ENCODE measurements at places on chromosomes 7 and 10.
A peak's percentile ranks its signal among the peaks of the same experiment; 100 is the strongest.

DNA sequence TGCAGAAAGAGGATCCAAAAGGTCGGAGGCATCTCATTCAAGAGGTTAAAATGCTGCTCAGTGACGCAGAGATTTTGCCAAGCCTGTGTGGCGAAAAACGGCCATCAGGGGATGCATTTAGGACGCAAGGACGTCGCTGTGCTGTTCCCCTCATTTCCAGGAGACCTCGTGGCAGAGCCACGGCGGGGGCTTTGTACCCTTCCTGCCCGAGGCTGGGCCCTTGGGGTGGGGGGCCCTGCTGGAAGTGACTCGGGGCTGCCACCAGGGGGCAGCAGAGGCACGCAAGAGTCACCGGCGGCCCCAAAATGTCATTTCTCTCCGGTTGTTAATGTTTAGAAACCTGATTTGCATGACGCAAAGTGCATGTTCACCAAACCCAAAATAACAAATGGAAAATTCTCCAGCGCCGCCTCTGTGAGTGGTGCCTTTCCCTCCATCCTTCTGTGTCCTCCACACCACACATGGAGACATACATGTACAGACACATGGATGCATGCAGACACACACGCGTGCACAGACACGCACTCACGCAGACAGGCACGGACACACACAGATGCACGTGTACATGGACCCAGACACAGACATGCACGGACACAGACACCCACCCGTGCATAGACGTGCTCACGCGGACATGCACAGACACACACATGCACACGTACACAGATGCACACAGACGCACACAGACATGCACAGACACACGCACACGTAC lies 51.0 kb upstream of the NKX6-2 start:
- no peak for DNase-seq

GRCh38 chr10:131480066-131480465 lies 168.5 kb upstream of the TCERG1L start:
- DNase-seq, result no peak

GRCh38 chr7:91941450-91941849 lies 788 bp downstream of the AKAP9 start:
- no peak for DNase-seq

DNA sequence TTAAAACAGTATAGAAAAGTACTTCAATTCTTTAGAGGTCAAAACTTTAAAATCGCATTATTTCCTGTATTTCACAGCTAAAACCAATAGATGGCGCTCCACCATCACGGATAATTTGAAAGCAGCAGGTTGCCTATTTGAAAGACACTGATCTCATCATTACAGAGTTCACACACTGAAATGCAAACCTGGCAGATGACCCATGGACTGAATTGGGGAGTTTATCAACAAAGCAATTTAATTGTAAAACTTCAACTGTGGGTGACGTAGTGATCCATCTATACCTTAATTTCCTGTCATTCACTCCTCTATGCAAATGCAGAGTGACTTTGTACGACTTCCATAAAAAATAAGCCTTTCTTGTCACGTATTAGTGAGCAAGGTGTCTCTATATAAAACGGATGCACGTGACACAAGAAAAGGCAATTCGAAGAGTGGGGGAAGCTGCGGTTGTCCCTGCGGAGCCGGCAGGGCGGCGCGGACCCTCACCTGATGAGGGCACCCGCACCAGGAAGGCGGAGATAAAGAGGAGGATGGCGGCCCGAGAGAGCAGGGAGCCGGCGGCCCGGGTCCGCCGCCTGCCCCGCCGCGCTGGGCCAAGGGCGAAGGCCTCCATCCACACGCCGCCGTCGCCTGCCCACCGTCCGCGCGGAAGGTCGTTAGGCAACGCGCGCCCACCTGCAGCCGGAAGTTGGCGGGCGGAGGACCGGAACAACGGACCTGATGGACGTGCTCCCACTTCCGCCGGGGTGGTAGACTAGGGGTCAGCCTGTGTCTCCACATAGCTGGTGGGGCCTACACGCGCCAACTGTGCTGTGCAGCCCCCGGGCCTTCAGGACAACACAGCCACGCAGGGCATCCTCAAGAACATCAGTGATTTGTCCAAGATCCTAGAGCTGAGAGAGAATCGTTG lies at the start of gene ZPBP:
Gene ZPBP (minus strand): TSS at position 668 of the 913 bp plus-strand sequence. CDS start 52 bp downstream, at position 616.
- no peak for DNase-seq

DNA sequence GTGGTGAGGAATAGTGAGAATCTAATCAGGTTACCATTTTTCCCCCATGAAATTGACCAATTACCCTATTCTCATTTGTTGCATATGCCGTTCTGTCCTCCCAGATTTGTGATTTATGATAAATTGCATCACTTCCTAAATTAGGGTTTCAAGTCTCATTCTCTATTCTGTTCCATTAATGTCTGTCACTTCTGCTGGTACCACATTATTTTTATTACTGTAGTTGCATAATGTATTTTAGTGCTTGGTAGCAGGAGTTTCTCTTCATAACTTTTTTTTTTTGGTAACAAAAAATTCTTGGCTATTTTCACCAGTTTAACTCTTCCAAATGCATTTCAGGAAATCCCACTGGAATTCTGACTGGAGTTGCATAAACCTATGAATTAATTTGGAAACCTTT lies 44.0 kb upstream of the FAM133B start:
- DNase-seq, result no peak

GRCh38 chr7:46830-47140 lies 145.6 kb upstream of the FAM20C start:
- DNase-seq, result no peak

GRCh38 chr7:155810770-155811559 lies 1.3 kb downstream of the SHH start:
- no peak for DNase-seq

DNA sequence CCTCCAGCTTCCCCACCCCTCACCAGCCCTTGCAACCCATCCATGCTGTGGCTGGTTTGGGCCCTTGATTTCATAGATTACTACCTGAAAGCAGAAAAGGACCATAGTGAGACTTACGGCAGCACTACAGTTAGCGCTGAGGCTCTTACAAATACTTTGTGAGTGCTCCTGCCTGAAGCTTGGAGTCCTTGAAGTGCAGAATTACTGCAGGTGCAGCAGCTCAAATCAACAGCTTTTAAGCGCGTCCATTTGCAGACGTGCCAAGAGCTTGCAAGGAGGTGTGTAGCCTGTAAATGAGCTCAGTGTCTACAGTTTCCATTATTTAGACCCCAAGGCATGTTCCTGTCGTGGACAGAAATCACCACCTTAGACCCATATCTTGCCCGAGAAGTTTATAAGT lies 103.0 kb downstream of the CELF2 start:
- no peak for DNase-seq

GRCh38 chr7:35331730-35332678 lies 78.1 kb upstream of the TBX20 start:
- DNase-seq, result no peak

- no peak for DNase-seq
Observed at GRCh38 chr7:26584326-26584725, 280.1 kb downstream of the SKAP2 start.

DNA sequence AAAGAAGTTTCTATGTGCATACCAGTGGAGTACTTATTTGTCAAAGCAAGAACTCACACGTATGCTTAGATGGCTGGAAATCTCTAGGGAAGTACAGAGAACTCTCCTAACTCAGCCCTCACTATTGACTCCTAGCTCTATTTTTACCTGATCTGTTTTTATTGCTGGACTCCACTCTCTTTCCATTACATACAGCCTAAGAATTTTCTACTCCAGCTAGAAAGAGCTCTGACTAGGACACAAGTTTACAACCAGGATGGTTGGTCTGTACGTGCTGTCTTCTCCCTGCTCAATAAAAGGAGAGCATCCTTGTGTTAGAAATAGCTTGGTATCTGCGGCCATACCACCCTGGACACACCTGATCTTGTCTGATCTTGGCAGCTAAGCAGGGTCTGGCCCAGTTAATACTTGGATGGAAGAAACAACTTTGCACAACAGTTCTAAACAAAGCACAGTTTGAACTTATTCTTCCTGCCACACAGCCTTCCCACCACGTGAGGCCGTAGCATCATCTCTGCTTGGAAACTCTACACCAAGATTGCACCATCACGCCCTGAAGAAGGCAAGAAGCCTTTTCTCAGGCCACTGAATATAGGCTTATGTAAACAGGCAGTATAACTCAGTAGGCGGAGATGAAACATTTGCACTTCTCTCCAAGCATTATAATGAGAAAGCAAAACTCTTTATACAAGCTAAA lies 50.7 kb downstream of the KCNMA1 start:
- DNase-seq, result peak; percentile 92

GRCh38 chr7:98872328-98872924 lies 2.6 kb upstream of the TMEM130 start:
- DNase-seq, result no peak

- no peak for DNase-seq
Observed at GRCh38 chr7:53431901-53432300, 396.5 kb downstream of the POM121L12 start.

GRCh38 chr10:72328045-72328828 lies 26.5 kb downstream of the DNAJB12 start:
- DNase-seq, result no peak

GRCh38 chr10:4034907-4035598 lies 250.0 kb upstream of the KLF6 start:
- DNase-seq, result no peak

GRCh38 chr10:76784076-76784475 lies 853.5 kb downstream of the KCNMA1 start:
- no peak for DNase-seq

- no peak for DNase-seq
Observed at GRCh38 chr10:97116462-97117162, 69.1 kb downstream of the SLIT1 start.

DNA sequence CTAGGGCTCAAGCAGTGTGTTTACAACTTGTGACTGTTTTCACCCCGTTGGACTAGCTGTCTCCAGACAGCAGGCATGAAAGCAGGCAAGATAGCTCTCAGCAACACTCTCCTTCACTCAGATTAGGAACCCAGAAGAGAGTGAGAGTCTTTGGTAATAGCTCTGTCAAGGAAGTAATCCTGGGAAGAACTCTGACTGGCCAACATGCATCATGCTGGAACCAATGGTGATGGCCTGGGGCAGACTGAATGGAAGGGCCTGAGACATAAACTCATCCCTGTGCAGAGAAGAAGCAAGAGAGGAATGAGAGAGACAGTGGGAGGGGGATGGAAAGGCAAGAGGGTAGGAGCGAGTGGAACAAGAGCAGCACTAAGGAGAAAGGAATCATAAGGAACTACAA lies 48.9 kb downstream of the AKR1D1 start:
- DNase-seq, result no peak

DNA sequence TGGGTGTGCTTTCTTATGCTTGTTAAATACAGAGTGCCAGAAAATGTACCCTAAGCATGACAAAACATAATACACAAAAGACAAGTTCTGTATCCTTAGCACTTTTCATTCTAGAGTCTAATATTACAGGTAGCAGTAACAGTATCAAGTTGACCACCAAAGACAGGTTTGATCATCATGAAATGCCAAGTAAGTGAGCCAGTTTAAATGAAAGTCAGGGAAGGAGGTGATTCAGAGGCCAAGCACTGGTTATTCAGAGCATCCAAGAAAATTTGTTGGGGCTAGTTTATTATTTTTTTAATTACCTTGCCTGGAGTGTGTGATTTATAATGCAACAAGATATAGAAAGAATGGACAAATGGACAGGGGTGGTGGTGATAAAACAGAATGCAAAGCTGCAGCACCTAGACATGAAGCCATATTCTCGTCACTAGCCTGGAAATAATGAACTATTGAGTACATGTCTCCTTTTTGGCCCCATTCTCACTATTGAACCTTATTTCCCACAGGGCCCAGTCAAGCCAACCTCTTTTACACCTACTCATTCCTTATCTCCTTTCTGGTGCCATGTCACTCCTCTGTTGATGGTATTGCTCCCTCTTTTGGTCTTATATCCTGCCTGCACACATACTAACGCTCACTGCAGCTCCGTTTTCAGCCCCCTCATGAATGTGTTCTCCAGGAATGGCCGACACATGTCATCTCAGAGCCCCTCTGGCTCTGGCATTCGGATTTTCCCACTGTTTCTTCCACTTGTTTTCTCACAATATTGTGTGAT lies 78.6 kb upstream of the GLCCI1 start:
- DNase-seq, result no peak

DNA sequence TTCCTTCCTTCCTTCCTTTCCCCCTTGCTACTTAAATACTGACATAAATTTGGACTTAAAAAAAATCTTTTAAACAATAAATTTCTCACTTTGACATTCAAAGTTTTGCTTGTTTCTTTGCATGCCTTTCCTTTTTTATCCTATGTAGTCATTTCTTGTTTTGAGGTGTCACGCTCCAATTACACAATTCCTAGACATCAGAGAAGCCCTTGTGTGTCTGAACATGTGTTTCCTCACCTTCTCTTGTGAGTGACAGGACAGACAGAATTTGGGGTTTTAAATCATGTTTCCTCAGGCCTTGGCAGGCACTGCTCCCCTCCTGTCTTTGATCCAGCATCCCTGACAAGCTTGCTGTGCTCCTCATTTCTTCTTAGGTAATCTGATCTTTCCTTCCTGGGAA lies 91.3 kb downstream of the CYTH3 start:
- DNase-seq, result no peak

DNA sequence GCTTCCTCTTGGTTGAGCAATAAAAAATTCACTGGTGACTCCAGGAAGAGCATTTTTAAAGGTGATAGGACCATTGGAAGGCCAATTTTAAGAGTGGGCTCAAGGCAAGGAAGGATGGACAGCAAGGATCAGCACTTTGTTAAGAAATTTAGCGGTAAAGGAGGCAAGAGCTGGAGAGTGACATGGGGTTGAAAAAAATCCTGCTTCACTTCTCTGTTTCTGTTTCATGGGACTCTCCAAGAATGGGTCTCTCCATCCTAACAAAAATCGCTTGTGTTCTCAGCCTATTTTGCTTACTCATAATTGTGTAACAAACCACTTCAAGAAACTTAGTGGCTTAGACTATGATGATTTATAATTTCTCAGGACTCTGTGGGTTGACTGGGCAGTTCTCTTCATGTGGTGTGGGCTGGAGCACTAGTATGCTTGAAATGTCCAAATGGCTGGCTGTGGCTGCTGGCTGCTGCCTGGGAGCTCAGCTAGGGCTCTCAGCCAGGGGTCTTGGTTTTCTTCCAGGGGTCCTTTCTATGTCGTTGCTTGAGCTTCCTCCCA lies 59.8 kb upstream of the ZNRF2 start:
- no peak for DNase-seq

- no peak for DNase-seq
Observed at GRCh38 chr7:159227433-159227832, 82.8 kb upstream of the VIPR2 start.

DNA sequence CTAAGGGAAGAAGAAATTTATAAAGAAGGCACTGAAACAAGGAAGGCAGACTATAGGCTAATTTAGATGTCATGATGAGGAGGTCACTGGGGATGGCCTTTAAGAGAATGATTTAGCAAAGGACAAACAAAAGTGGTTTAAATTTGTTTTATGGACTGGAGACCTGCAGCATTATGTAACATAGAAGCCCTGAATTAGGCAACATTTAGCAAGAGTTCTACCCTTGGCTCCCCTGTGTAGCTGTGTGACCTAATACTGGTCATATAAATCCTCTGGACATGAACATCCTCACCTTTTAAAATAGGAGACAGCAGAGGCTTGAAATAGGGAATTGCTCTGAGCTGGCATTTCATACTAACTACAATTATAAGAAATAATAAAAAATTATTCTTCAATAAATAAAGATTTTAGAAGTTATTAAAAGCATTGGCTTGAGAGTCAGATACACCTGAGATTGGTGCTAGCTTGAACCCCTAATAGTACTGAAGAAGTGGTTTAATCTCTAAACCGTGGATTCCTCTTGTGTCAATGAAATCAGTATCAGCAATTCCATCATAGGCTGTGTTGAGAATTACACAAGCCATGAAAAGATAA lies 48.9 kb downstream of the RNLS start:
- no peak for DNase-seq
